ENCODE measurements at places on chromosomes 1 and 21. TPM values are rescaled to one million over a fixed set of nuclear protein-coding genes. Genes with fewer than 3 reads are reported as not detected.

DNA sequence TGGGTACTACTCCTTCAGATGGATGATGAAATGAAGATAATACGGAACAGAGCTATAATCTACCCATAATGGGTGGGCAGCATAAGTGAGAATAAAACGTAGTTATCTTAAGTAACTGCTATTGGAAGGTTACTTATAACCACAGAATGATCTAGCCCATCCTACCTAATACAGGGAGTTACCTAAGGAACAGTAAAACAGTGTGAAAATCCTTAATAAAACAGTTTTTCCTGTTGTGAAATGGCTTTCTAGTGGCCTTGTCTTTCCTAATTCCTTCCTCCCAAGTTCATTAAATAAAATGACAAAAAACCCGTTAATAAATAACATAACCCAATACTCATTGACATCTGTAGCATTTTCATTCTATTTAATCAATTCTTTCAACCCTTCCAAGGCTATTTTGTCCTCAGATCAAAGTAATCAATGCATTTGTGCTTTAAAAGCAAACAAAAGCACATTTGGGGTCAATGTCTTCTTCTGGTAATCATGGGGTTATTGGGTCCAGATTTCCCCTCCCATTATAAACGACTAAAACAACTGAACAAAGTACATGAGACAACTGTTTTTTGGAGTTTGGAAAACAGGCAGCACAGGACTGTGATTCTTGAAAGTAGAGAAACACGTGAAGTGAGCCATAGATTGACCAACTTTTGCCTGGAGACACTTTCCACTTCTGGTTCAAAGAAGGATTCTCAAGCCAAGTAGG, 42.0 kb downstream of the PAPPA2 start:
- DNase-seq = no peak

GRCh38 chr1:206812471-206812870, 40.2 kb upstream of the IL10 start:
- DNase-seq = no peak

DNA sequence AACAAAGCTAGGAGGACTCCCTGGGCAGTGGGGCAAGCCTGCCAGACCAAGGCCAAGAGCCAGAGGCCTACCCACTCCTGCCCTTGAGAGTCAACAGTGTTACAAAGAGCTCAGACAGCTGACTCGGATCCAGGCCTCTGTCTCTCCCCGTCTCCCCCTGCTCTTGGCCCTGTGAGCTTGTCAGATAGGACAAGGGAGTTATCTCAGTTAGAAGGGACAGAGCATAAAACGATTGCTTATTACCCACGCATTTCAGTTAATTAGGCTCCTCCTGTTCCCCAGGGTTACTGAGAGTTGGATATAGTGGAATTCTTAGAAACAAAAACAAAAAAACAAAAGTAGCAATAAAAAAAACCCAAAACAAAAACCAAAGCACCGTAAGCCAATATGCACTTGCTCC, 1.3 kb downstream of the SLC41A1 start:
- no peak for DNase-seq

GRCh38 chr21:30831194-30831765, 1.7 kb upstream of the KRTAP7-1 start:
- DNase-seq = peak; percentile 7

DNA sequence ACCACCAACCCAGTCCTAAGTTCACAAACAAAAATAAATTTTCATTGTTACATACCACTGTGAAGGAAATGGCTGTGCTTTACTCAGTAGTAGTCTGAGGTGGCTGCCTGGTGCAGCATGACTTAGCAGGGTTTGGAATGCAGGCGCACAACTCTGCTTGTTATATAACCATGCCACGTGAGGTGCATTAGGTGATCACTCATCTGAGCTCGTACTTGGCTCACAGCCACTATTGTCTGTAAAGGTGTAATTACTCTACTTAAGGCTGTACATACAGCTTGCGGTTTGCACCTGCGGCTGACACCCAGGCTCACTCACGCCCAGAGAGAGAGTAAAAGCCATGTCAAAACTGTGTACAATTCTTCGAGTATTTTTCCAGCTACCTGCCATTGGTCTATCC, 599.4 kb downstream of the LTN1 start:
- no peak for DNase-seq

GRCh38 chr21:30613836-30614235, at the start of gene KRTAP6-1:
TSS of gene KRTAP6-1 (minus strand) at chr21:30613930. CDS start at chr21:30613904, 26 bp downstream.
- no peak for DNase-seq

DNA sequence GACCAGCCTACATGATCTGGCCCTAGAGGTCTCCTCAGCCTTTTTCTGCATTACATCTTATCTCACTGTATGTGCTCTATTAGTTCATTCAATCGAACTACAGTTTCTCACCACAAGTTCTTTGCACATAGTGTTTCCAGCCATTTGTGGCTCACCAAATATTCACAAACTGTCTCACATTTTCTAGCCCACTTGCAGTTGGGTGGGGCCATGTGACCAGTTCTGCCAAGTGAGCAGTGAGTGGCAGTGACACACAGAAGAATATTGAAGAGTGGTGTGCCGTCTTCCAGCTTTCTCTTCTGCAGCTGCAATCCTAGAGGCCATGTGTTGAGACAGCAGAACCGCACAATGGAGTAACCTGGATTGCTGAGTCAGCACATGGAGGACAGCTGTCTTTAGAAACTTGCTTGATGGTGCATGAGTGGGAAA, 103.2 kb upstream of the ZNF644 start:
- no peak for DNase-seq

- DNase-seq = no peak
Measured at GRCh38 chr1:119136401-119136800, 4.1 kb downstream of the WARS2 start.

- DNase-seq = no peak
Measured at GRCh38 chr1:230349020-230349393, 77.1 kb downstream of the PGBD5 start.

DNA sequence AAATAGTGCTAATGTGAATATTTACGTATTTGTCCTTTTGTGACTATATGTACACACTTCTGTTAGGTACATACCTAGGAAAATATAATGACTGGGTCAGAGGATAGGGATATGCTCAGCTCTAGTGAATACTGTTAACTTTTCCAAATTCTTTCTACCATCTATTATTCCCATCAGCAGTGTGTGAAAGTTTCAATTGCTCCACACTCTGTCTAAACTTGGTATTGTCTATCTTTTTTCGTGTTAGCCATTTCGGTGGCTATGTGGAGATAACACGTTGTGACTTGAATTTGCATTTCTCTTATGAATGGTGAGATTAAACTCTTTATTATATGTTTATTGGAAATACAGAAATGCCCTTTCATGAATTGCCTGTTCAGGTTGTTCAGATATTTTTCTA, 22.7 kb upstream of the LELP1 start:
- no peak for DNase-seq

GRCh38 chr1:234713859-234714258, 103.9 kb upstream of the IRF2BP2 start:
- no peak for DNase-seq

GRCh38 chr21:33036430-33037162, 10.9 kb downstream of the OLIG2 start:
- no peak for DNase-seq

GRCh38 chr1:65995336-65995735, 202.6 kb downstream of the PDE4B start:
- no peak for DNase-seq

DNA sequence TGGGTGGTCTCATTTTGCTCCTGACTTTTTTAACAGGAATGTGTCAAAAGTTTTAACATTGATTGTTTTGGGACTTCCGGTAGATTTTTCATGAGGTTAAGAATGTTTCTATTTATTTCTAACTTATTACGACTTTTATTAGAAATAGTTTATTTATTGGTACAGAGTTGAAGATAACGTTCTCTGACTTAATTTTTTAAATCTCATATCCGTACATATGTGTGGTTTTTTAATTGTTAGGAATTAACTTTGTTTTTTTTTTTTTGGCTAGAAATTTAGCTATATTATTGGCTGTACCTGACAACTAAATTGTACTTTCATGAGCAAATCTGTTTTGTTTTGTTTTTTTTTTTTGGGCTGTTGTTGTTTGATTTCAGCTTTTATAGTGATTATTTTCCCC, 32.0 kb downstream of the RNF2 start:
- DNase-seq = no peak

GRCh38 chr1:46133181-46133658, 791 bp upstream of the PIK3R3 start:
- no peak for DNase-seq

GRCh38 chr1:51524817-51525216, 5.8 kb upstream of the EPS15 start:
- DNase-seq = no peak

GRCh38 chr1:209746451-209747165, 9.2 kb upstream of the TRAF3IP3 start:
- no peak for DNase-seq

GRCh38 chr21:37535130-37535529, 168.6 kb downstream of the DYRK1A start:
- no peak for DNase-seq

DNA sequence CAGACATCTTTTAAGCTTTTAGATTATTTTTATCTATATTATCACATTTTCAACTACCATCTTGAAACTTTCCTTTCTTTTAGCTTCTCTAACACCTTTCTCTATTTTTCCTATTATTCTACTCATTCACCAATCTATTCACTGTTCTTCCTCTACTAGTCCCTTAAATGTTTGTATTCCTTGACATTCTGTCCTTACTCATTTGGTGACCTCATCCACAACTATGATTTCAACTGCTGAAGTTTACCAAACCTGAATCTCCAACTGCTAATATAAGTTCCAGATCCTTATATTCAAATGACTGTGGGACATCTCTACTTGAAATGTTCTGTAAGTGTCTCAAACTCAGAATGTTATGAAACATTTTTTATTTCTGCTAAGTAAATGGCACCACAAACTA, 49.2 kb downstream of the TUT4 start:
- no peak for DNase-seq

GRCh38 chr1:35753626-35754260, 16.0 kb downstream of the CLSPN start:
- no peak for DNase-seq

GRCh38 chr1:206742719-206743383, 27.7 kb upstream of the IL19 start:
- DNase-seq = no peak

- no peak for DNase-seq
Measured at GRCh38 chr1:78722947-78723346, 73.3 kb downstream of the IFI44 start.

The KIF21B gene
- 52.0 TPM for total RNA-seq

The HAPLN2 gene
- total RNA-seq = not detected

The OVAAL gene
- total RNA-seq = not detected

The AMY2B gene
- 3.9 TPM for total RNA-seq

The KIF26B gene
- total RNA-seq = 0.07 TPM

The LACTBL1 gene
- total RNA-seq = not detected

The OBSCN gene
- 15.0 TPM for total RNA-seq

The LMX1A gene
- total RNA-seq = not detected

The SYT11 gene
- 25.7 TPM for total RNA-seq

The VWA5B1 gene
- total RNA-seq = not detected

The IL22RA1 gene
- not detected for total RNA-seq

The FAM72C gene
- total RNA-seq = 11.3 TPM

The GRIK1 gene
- not detected for total RNA-seq

Measured in activated T-helper 1 cell treated with anti-CD3 and anti-CD28 coated beads, Interleukin-12 subunit alpha, Interleukin-12 subunit beta, Interleukin-2, Interleukin-4 antibody, amounts not matched to agents 30 ng/mL and 10 ng/mL and 1 ng/mL, durations not matched to agents 14 hours and 24 hours and 36 hours (primary cell).